ENCODE measurements at places on chromosomes 6 and 20.

GRCh38 chr20:24502661-24503060 lies 33.2 kb downstream of the SYNDIG1 start:
- DNase-seq = no peak

DNA sequence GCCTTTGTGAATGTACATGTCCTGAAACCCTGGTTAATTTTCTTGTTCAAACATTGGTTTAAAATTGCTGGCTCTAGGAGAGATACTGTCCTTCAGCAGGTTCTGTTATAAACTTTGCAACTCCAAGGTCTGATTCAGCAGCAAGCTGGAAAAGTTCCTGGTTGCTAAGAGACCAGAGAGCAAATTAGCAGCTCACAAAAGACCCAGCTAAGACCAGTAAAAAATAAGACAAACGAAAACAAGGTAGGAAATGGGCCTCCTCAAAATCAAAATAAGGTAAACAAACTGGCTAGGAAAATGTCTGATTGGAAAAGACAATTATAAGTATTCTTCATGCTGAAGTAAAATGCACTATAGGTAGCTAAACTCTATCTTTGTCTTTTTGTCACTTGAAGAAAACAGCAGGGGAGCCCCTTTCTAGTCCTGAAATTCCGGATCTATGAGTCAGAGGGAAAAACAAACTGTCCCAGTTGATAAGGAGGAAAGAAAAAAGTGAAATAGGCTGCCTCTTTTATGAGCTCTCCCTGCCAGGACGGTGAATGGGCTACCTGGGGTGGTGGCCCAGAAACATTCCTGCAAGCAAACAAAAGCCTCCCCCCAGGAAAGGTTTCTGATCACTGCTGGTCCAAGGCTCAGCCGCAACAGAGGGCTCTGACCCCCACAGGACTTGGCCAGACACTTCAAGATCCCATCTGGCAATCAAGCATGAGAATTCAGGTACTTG lies 41.6 kb downstream of the UNC5CL start:
- no peak for DNase-seq

- no peak for DNase-seq
These were observed 33.1 kb downstream of the MYLIP start for GRCh38 chr6:16162003-16162402.

DNA sequence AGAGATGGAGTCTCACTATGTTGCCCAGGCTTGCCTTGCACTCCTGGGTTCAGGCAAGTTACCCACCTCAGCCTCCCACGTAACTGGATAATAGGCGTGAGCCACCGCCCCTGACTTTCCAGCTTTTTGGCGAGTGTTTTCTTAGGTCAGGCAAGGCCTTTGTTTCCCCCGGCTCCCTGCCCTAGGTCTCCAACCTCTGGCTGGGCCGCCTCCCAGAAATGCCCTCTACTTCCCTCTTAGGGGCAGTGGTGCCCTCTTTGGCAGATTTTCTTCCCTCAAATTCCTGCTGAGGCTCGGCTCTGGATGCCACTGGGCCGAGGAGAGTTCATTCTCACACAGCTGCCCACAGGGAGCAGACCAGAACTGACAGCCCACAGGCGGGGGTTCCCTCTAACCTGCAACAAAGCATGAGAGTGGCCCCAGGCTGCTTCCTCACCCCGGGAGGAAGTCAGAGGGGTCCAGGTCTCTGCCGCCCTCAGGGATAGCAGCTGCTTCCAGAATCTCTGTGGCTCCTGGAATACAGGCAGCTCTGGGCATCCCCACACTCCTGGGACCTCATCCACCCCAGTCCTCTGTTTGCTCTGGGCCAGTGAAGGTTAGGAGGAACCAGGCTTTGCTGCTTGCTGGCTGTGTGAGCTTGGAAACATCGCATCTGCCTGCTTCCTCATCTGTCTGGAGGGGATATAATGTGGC lies 56.5 kb downstream of the TCP11 start:
- no peak for DNase-seq

DNA sequence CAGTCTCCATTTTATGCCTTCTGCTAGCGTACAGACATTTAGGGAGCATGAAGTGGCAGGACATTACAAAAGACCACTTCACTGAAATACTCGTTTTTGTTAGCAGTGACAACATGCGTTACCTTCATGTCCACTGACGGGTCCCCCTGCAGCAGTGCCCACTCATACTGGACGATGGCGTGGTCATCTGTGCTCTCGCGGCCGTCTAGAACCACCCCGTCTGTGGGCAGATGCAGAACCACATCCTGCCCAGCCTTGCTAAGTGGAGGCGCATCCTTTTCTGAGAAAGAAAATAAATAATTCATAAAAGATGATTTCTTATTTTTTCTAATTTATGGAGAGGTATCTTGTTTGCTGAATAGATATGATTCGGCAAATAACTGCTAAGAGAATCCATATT lies 11.3 kb downstream of the LRP11 start:
- no peak for DNase-seq

GRCh38 chr6:100719883-100720682 lies 161.0 kb downstream of the ASCC3 start:
- DNase-seq = peak; percentile 6

DNA sequence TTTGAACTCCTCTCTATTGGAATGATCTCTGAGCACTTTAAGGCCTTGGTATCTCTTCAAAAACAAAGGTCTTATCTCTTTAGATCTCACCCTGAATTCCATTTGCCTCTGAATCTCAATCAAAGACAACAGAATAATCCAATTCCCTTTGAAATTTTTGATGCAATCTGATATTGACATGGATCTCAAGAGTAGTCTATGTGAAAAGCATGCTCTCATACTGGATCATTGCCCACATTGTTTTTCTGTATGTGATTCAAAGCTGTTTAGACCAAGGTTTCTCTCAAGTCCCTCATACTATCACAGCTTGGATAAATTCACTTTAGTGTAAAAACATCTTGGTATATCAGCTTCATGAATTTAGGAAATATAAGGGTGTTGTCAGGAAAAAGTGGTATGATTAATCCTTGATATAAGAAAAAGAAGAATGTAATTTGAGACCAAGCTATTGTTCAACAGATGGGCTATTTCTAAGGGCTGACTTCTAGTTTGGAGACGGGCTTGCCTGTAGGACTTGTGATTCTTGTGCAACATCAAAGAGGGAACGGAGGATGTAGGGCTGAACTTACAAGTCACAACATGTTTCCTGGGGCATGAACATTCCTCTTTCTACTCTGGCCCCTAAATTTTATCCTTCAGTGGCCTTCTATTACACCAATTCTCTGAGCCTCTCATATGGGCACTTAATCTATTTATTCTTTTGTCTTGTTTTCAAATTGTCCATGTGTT lies 77.9 kb upstream of the CITED2 start:
- no peak for DNase-seq

- DNase-seq = no peak
These were observed 36.6 kb upstream of the HDAC2 start for GRCh38 chr6:114007516-114007915.

DNA sequence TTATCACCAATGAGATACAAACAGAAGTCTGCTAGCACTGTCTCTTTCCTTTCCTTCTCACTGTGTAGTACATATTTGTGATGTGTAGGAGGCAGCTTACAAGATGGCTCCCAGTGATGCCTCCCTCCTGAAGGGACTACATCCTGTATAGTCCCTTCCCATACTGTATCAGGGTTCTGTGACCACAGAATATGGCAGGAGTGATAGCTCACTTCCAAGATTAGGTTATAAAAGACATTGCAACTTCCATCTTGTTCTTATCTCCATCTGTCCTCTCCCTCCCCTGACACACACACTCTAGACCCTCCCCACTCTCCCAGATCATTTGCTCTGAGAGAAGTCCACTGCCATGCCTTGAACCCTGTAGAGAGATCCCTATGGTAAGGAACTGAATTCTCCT lies 38.0 kb downstream of the SESN1 start:
- DNase-seq = no peak

DNA sequence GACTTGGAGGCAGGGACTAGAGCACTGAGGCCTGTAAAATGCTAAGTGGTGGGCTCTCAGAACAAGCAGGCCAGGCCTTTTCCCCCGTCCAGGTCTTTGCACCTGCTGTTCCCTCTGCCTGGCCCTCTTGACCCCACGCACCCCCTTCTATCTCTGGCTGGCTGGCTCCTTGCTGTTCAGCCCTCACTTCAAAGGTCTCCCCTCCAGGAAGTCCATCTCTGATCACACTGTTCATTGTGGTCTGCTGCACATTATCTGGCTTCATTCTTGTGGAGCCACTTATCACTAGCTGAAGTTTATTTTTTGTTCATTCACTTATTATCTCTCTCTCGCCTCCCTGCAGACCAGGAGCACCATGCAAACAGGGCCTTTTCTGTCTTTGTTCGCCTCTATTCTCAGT lies 24.5 kb downstream of the SLC13A3 start:
- no peak for DNase-seq

GRCh38 chr6:111347589-111347988 lies 135.4 kb downstream of the REV3L start:
- DNase-seq = no peak

DNA sequence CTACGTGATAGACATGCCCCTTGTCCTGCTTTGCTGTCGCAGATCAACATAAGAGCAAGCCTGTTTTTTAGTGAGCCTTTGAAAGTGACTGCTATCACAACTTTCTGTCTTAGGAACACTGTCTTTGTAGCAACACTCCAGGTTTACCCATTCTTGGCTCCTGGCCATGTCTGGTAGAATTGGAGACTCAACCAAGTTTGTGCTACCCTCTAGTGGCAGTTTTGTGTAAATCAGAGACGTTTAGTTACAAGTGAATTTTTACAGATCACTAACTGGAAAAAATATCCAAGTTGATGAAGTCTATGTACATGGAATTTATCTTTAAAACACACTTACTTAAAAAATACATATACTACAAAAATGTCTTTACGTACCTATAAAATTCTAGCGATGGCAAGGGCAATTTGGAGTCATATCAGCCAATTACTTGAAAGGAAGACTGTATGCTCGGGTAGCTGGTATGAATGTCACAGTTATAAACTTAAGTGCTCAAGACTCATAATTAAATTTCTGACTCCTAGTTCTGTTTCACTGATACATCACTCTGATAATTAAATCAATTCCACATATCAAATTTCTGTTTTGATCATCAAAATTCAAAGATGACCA lies 101.4 kb downstream of the ADGB start:
- DNase-seq = no peak

DNA sequence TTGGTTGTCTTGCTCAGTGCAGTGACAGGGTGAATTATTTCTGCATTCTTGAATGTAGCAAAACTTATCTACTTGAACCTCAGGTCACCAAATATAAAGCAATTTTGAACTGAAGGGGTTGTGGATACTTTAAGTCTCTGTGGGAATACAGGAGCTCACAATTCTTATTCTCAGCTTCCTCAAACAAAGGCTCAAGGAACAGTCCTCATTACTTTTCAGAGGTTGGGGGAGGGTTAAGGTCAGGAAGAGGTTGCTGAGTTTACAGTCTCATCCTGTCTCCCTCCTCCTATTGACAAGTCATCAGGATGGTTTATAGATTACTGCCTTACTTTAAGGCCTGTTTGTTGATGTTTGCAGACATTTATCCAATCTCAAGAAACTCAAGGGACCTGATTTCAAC lies 143.6 kb upstream of the SPACA1 start:
- no peak for DNase-seq

DNA sequence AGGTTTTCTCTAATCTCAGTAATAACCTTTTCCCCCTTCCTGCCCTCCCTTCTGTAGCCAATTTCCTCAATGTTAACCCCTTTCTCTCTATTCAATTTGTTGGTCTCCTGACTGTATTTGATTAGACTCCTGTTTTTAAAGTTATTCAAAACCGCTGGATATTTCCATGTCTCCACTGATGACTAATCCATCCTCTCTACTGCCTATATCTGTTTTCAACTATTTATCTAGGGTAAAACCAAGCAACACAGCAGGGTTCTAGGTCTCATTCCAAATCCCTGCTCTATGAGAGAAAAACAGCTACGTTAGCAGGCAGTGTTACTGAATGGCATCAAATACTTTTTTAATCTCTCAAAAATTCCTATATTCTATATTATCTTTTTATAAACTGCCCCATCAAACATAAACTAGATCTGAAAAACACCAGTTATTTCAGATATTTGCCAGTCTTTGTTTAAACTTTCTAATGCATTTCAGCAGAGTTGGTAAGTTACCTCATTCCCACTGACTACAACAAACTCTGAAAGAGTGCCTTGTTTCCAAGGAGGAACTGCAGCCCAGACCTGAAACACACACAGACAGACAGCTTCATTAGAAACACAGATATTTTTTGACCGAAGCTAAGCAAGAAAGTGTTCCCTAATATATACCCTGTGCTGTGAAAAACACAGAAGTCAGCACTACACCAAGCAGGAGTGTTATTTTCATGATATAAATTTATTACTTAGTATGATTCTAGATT lies 8.2 kb downstream of the RTN4IP1 start:
- no peak for DNase-seq

GRCh38 chr20:23331450-23332350 lies 18.9 kb upstream of the NXT1 start:
- no peak for DNase-seq

DNA sequence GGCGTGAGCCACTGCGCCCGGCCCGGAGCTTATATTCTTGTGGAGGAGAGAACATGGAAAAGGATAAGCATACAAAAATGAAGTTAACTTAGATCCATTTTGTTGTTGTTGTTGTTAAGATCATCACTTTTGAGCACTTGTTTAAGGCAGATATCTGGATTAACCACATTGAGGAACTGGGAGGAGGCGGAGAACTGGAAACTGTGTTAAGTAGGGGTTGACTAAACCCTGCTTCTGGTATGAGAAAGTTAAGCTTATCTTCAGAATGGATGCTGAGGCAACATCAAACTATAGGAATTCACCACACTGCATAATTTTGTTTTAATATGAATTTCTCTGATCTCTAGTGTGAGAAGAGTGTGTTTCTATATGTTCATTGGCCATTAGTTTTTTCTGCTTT lies 57.6 kb downstream of the GCNT2 start:
- DNase-seq = no peak

DNA sequence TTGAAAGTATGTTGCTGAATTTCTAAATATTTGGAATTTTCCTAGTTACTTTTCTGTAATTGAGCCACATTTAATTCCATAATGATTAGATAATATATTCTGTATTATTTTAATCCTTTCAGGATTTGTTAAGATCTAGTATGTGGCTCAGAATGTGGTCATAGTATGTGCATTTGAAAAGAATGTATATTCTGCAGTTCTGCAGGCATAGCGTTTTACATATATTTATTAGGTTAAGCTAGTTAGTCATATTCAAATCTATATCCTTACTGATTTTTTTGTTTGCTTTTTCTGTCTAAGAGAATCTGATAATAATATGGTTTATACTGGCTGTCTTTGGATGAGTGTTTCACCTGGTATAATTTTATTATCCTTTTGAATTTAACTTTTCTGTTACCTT lies 33.2 kb downstream of the LIN28B start:
- no peak for DNase-seq
